ENCODE measurements at places on chromosomes 2 and 18.

GRCh38 chr2:30796699-30797098, 10.5 kb downstream of the CAPN13 start:
- no peak for DNase-seq

DNA sequence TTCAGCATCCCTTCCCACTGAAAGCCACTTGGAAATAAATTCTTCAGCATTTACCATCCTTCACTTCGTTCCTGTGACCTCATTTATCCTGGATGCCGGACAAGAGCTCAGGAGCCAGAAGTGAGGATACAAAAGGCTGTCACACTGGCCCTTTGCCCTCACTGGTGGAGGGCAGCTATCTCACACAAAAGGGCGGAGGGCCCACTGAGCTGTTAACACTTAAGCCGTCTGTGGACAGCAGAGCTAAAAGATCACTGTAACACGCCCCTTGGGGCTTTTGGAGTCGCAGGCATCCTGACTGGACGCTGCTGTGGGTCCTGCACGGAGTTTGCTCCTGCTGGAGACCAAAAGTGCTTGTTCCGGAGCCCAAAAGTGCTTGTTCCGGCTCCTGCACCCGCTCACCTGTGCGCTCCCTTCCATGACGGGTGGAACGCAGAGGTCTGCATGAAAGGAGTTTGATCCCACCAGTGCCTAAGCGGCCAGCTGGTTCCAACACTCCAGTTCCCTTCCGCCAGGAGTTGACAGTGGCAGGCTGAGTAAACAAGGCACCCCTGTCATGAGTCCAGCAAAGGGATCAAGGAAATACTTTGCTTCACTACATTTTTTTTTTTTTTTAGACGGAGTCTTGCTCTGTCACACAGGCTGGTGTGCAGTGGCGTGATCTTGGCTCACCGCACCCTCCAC, 572.0 kb upstream of the LINC00305 start:
- no peak for DNase-seq

DNA sequence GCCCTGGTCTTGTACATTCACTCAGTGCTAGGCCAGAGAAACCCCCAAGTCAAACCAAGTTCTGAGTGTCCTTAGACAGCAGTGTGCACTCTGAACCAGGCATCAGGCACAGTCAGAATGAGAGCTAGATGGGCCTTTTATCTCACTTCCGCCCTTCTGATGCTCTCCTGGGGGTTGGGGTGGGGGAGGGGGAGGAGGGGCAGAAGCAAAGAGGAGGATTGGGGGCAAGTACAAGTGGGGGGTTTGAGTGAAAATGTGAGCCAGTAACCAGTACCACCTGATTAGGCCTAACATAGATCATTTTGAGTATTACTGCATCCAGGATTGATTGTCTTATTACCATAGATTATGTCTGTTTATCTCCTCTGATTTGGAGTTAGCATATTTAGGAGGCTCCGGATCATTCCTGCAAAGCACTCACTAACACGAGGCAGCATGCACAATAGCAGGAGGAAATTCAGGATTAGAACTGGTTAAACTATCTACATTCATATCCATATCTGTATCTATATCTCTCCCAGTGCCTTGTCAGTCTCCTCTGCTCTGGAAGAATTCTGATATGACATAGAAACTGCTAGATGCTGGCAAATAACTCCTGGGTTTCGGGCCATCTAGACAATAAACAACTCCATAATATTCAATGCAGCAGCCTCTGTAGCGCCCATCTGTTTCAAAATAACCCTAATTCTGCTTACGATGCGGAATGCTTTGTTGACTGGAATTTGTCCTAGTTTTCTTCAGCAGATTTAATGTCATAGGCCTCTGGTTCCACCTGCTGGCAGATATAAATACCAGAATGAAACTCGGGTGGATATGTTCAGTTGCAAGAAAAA, 149.1 kb downstream of the RHBDD1 start:
- peak; percentile 88 for DNase-seq

DNA sequence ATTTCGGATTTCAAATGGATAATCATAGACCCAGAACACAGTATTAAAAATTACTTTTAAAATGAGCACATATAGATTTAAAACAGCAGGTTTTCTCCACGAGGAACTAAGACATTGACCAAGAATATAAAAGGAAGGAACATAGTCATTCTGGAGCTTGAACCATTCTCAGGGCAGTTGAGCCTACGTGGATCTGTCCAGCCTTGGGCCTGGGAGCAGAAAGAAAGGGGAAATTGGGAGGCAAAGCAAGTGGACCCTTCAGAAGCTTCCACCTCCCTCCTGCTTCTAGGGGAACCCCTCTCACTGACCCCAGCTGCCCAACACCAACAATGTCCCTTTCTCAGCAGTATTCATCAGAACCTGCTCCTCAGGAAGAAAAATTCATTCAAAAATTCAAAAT, 31.4 kb upstream of the TTC39C start:
- DNase-seq: no peak

DNA sequence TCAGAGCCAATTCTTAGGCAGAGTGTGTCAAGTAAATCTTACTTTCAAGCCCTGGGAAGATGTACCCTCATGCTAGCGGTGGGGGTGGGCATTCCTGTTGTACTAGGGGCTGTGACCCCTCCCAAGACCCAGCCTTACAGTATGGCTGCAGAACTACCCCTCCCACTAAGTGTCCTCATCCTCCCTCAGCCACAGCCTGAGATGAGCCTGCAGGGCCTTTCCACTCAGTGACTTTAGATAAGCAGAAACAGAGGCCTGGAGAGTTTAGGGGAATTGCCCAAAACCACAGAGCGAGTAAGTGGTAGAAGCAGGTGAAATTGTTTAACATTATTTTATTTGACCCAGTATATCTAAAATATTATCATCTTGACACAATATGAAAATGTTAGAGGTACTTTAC, 36.6 kb downstream of the TTC32 start:
- DNase-seq: no peak

DNA sequence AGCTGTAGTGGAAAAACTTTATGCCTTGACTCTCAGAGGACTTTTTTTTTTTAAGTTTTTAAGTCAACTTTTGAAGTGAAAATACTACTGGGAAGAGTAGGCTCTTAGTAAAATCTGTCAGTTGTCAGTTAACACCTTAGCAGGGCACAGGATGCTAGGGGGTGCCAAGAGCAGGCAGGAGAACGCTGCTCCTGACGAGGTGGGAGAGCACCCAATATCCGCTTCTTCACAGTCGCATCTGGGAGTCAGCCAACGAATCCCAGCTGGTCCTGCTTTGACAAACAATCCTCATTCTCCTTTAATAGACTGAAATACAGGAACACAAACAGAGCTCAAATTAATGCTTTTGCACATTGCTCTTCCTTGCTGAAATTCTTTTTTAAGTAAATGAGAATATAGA, 709.5 kb upstream of the ACVR2A start:
- no peak for DNase-seq

DNA sequence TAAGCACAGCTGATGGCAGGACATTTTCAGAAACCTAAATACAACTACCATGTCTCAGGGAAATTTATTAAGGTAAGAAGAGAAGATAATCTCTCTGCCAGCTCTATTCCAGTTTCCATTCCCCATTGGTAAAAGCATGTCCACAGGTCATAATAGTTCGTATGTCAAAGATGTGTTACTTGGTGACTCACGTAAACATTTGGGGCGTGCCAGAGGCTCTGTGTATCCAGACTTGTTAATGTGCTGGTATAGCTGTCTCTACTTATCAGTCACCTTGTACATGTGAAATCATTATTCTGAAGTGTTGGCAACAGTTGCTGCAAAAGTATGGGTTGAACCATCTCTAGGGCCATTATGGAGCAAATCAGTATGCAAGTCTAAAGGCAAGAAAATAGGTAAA, 1345.1 kb downstream of the SUCLG1 start:
- no peak for DNase-seq

- no peak for DNase-seq
Measured at GRCh38 chr18:45730832-45731575, 7.0 kb downstream of the SLC14A1 start.

All from A673 (cell line).